ENCODE measurements at places on chromosomes 12 and 14.

DNA sequence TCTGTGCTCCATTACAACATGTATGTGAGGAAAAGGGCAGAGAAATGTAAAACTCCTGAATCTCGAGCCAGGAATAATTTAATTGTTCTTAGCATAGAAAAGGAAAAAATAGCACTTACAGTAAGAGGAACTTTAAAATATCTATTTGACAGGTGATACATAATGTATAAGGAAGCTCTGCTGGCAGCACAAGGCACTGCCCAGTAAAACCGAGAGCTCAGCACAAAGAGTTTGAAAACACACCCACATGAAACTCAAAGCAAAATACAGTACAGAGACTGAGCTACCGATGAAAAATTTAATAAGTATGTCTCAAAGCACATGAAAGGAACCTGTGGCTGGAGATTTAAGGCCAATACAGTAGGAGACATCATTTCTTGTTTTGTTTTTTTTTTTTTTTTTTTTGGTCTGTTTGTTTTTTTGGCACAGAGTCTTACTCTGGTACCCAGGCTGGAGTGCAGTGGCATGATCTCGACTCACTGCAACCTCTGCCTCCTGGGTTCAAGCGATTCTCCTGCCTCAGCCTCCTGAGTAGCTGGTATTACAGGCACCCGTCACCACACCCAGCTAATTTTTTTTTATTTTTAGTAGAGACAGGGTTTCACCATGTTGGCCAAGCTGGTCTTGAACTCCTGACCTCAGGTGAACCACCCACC lies 19.2 kb downstream of the CLIP1 start:
- no peak for DNase-seq

- DNase-seq = no peak
Measured at GRCh38 chr14:90514015-90514398, 117.2 kb downstream of the CALM1 start.

GRCh38 chr12:21155522-21156351 lies 24.7 kb downstream of the SLCO1B1 start:
- no peak for DNase-seq

- DNase-seq = no peak
Measured at GRCh38 chr12:102509123-102509626, 28.8 kb upstream of the IGF1 start.

DNA sequence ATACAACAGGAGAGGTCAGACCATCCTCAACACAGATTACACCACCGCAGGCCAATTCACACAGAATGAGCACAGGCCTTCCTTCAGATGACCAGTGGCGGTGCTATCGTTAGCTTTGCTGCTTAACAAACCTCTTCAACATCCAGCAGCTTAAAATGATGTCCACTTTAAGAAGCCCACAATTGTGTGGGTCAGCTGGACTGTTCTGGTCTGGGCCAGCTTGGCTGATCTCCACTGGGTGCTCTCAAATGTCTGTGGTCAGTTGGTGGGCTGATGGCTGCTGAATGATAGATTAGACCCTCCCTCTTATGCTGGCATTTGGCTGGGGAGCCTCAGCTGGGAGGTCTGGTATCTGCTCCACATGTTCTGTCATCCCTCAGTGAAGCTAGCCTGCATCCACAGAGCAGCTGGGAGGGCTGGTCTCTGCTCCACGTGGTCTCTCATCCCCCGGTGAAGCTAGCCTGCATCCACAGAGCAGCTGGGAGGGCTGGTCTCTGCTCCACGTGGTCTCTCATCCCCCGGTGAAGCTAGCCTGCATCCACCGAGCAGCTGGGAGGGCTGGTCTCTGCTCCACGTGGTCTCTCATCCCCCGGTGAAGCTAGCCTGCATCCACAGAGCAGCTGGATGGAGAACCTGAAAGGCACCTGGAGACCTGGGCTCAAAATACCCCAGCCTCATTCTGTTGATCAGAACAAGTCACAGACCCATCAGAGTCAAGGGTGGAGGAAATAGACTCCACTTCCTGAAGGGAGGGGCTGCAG lies 203.6 kb upstream of the DIO3 start:
- DNase-seq = no peak

- DNase-seq = no peak
Measured at GRCh38 chr14:92596331-92596907, 82.8 kb downstream of the RIN3 start.

GRCh38 chr14:64220466-64220865 lies 73.7 kb downstream of the ESR2 start:
- no peak for DNase-seq

- no peak for DNase-seq
Measured at GRCh38 chr12:100083308-100083707, 59.4 kb downstream of the BLTP3B start.

- no peak for DNase-seq
Measured at GRCh38 chr12:121813951-121814350, 10.1 kb downstream of the SETD1B start.

DNA sequence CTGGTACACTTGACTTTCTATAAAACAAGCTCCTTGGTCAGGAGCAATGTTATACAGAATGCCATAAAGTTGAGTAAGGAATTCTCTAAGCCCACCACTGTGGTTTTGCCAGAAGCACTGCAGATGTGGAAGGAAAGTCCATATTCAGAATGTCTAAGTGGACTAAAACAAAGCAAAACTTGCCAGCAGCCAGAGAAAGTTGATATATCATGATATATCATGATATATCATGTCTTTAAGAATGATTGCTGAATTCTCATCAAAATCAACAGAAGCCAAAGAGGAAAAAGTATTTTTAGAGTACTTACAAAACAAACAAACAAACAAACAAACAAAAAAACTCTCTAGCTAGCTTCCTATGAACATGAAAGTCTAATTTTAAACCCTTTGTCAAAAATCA lies 424.8 kb upstream of the OR4E1 start:
- no peak for DNase-seq

All from GM04503 (cell line).